ENCODE measurements at places on chromosomes 4 and X.
A peak's percentile ranks its signal among the peaks of the same experiment; 100 is the strongest.

DNA sequence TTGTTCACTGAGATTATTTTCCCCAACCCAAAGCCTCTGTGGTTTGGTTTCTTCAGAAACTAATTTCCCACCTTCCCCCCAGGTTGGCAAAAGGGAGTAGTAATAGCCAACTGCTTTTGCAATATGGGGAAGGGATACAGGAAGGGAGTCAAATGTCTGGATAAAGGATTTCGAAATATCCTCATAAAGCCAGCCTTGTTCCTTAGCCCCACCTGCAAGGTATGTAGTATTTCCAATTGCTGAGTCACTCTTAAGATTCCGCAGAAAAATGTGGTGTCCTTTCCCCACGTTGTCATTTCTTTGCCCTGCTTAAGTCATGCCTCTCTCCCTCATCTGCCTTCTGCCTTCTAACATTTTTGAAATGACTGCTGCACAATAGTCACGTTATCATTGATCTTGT is 138.8 kb upstream of the DCAF8L1 start:
- no peak for DNase-seq

DNA sequence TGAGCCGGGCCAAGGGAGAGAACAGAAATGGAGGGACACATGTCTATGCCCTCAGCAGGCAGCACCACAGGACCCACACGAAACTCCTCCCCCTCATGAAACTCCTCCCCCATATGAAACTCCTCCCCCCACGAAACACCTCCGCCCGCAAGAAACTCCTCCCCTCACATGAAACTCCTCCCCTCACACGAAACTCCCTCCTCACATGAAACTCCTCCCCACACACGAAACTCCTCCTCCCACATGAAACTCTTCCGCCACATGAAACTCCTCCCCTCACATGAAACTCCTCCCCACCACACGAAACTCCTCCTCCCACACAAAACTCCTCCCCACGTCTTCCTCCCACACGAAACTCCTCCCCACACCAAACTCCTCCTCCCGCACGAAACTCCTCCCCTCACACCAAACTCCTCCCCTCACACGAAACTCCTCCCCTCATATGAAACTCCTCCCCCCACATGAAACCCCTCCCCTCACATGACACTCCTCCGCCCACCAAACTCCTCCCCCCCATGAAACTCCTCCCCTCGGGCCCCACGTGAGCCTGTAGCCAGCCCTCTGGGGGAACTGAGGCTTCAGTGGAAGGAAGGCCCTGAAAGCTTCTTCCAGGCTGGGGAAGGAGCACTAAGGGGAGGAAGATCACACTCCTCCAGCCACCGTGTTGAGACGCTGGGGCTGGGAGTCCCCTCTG is 15.2 kb downstream of the ADRA2C start:
- DNase-seq = no peak

- DNase-seq = no peak
Observed at GRCh38 chrX:150602296-150602695, 33.9 kb downstream of the MTM1 start.

DNA sequence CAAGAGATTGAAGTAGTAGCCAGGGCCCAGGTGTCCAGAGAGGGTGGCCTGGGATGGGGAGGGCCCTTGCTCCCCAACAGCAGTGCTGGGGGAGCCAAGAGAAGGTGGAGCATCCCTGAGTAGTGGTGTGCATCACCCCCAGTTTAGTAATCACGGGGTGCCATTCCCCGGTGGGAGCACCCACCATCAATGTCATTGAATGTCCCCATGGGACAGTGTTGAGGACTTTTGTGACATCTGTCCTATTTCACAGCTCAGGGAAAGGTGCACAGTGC is 4.4 kb upstream of the CPZ start:
- no peak for DNase-seq

DNA sequence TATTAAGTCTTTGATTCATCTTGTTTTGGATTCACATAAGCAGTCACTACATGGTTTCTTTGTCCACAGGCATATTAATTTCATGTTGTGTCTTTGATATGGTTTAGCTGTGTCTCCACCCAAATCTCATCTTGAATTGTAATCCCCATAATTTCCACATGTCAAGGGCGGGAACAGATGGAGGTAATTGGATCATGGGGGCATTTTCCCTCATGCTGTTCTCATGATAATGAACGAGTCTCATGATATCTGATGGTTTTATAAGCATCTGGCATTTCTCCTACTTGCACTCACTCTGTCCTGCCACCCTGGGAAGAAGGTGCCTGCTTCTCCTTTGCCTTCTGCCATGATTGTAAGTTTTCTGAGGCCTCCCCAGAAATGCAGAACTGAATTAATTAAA is 1811.2 kb upstream of the PCDH10 start:
- DNase-seq = no peak

DNA sequence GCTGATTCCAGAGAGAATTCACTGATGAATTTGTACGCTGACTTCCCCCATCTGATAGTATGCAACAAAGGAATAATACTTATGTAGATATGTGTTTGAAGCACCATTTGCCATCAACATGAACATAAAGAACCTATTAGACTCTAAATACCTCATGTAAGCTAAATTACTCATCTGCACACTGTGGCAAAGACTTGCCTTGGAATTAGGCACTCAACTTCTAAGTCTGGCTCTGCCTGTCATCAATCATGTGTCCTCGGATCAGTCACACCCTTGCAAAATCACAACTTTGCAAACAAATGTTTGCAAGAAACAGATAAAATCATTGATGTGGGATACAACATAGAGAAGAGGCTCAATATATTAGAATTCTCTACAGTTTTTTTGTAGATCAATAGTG is 169.9 kb upstream of the LDB2 start:
- no peak for DNase-seq

- DNase-seq = no peak
Observed at GRCh38 chr4:57131849-57132742, 21.9 kb upstream of the IGFBP7 start.

- DNase-seq = no peak
Observed at GRCh38 chr4:46389301-46389775, 590 bp downstream of the GABRA2 start.

- no peak for DNase-seq
Observed at GRCh38 chr4:7399440-7400234, 35.1 kb downstream of the PSAPL1 start.

- peak; percentile 5 for DNase-seq
Observed at GRCh38 chr4:158170691-158171561, 1.9 kb downstream of the GASK1B start.
